BE2C (cell line): ENCODE measurements at places on chromosomes 6 and 20.

DNA sequence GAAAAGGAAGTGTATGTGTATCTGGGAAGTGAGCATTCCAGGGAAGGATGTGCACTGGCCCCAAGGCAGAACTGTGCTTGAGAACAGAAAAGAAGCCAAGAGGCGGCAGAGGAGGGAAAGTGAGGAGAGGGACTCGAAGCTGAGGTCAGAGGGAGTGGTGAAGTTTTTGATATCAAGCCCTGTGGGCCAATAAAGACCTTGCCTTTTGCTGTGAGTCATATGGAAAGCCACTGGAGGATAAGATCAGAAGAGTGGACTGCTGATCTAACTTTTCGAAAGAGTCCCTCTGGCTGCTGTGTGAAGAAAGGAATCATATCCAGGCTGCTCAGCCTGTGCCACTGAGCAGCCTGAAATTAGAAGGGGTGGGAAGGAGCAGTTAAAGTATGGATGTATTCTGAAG is 99.4 kb downstream of the EYA4 start:
- peak; percentile 69 for DNase-seq

- DNase-seq, result no peak
These were observed 15.5 kb upstream of the CST8 start for GRCh38 chr20:23475395-23475794.

- DNase-seq, result no peak
These were observed 543.3 kb upstream of the MAP3K7 start for GRCh38 chr6:91130126-91130525.

- DNase-seq, result no peak
These were observed 74.1 kb upstream of the SLC4A11 start for GRCh38 chr20:3312940-3313682.

- no peak for DNase-seq
These were observed 20.9 kb downstream of the IGF2R start for GRCh38 chr6:159989492-159990480.

DNA sequence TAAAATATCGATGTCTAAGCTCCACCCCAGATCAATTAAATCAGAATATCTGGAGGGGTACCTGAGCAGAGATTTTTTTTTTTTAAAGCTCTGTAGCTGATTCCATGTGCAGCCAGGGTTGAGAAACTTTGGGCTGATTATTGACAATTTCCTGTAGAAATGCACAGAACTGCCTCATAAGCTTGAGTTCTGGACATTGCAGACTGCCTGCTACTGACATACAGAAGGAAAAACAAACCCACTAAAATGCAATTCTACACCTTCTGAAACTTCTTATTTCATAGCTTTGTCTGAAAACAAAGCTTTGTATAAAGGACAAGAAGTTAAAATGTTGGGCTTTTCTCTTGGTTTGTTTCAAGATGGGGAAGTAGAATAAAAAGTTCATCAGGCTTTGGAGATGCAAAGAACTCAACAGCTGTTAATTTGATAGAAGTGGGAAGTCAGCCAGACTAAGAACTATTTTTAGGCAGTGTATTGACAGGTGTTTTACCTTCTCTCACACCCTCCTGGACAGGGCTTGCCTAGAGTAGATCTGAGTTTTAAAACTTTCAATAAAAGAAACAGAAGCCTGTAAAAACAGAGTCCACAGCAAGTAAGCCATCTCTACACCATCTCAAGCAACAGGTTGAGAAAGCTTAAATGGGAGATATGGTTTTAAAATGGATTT is 147.7 kb downstream of the KCNQ5 start:
- DNase-seq, result no peak

- no peak for DNase-seq
These were observed 726 bp upstream of the EMILIN3 start for GRCh38 chr20:41367393-41367695.

DNA sequence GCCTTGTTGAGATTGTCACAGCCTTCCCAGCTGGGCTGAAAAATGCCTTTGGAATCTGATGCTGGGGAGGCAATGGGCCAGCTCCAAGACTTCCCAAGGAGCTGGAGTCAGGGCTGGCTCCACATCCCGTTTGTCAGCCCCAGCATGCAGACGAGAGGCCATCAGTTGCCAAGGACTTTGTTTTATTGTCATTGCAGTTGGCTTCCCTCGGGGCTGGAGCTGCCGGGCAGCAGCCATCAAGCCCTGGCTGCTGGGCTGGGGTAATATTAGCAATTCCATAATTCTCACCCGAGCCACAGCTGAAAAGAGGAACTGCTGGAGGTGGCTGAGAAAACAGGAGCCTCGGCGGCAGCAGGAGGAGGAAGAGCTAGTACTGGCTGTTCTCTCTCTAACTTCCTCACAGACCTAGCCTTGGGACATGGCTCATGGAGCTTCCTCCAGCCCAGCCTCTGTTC is 182.5 kb downstream of the CDC5L start:
- DNase-seq, result no peak

DNA sequence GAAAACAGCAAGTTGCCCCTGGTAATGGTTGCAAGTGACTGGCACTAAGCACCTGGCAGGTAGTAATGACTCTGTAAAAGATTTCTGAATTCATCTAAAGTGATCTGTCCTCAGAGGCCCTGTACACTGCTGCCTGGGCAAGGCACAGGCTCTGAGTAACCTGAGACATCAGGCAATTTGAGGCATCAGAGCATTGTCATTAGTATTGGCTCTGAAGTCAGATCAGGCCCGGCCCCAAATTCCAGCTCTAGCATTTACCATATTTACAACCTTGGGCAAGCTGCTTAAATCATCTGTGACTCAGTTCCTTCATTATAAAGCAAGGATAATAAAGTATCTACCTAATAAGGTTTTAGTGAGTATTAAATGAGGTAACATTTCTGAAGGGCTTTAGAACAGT is 17.3 kb upstream of the TENT5A start:
- no peak for DNase-seq

DNA sequence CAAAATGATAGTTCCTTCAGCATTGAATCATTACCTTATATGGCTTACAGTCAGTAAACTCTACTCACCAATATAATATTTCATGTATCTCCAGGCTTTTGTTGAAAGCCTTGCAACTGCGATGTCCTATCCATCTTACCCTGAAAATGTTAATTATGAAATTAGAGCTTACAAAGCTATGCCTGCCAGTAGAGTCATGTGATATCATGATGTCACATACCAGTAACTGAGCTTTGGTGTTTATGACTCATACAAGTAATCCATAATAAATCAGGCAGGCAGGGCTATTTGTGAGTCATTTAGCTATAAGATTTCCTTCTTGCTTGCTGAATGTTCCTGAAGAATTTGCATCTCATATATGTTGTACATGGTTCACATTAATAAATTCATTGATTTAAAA is 44.9 kb upstream of the FAM83B start:
- no peak for DNase-seq

- no peak for DNase-seq
These were observed 288.8 kb upstream of the FERMT1 start for GRCh38 chr20:6411651-6412050.

GRCh38 chr6:151577257-151577656 is 83.4 kb downstream of the CCDC170 start:
- no peak for DNase-seq

- DNase-seq, result no peak
These were observed 37.9 kb upstream of the FUCA2 start for GRCh38 chr6:143549221-143549948.

GRCh38 chr6:145699462-145699861 is 35.9 kb downstream of the EPM2A start:
- no peak for DNase-seq

- DNase-seq, result no peak
These were observed 31.6 kb upstream of the LAMA4 start for GRCh38 chr6:112286010-112286409.

DNA sequence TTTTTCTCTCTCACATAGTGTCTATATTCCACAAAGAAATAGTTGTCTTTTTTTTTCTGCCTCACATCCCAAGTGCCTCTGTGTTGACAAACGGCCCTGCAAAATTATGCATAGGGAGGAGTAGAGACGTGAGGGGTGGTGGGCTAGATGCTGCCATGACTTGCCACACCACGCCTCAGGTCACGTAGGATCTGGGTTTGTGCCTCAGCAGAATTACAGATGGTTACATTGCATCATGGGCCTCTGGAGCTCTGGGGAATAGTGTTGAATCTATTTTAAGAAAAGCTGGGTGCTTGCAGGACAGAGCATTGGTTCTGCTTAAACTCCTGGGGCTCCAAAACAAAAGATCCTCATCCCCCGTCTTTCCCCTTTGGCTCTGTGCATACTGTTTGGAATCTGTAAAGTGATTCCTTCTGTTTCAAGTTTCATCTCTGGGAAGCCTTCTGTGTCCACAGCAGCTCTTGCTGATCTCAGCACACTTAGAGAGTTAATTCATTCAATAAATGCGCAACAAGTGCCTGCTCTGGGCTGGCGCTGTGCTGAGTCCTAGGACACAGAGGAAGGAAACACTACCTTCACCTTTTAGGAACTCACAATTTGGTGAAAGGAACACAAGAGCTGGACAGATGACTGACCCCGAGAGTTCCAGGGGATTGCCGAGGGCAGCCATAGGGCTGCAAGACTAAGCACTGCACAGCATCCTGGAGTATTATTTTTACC is 2.4 kb downstream of the FANCE start:
- DNase-seq, result no peak

- DNase-seq, result peak; percentile 28
These were observed 5.1 kb downstream of the HLA-DMA start for GRCh38 chr6:32947552-32948465.

GRCh38 chr20:22490287-22491193 is 93.8 kb downstream of the FOXA2 start:
- DNase-seq, result no peak

DNA sequence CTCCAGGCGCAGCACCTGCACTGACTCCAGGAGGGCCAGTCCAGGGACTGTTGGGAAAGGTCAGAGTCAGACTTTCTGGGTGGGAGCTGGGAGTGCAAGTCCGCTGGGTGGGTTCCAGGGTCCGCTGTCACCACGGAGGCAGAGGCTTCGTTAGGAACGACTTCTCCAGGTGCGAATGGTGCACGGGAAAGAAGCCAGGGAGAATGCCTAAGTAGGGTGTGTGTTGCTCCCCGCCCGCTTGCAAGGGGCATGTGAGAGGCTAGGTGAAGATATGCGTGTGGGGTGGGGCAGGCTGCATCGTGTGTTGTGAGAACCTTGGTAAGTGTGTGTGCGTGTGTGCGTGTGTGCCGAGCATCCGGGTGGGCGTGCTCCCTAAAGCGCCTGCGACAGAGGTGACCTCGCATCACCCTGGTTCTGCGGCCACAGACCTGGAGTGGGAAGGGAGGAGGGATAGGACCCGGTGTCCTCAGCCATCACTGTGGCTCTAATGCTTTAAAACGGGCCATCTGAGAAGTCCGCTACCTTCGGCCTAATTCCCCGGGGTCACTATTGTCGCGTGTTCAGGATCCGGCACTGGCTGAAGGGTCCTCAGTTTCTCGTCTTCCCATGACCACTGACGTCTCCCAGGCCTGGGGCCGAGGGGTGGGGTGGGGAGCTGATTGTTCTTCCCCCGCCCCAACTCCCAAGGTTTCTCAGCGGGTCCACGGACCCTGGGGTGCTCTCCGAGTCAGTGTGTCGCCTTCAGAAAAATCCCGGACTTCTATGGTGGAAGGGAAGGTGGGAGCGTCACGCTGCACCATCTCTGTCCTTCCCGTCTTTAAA is 6.1 kb downstream of the SLC32A1 start:
- no peak for DNase-seq

DNA sequence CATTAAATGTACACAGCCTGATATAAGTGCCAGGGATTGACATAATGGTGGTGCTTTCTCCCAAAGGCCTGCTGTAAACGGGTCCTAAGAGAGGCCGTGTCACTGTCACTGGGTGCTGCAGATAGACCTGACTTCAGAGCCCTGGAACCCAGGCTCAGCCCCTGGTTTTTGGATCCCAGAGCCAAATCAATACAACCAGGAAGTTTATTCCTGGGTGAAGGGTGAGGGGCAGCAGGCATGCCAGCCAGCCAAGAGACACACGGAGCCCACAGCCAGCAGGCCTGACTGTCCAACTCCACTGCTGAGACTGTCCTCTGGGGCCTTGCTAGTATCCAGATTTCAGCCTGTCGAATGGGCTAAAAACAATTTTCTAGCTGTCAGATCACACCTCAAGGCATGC is 12.8 kb upstream of the ARMC12 start:
- no peak for DNase-seq

GRCh38 chr6:43828711-43829110 is 58.7 kb downstream of the VEGFA start:
- no peak for DNase-seq

DNA sequence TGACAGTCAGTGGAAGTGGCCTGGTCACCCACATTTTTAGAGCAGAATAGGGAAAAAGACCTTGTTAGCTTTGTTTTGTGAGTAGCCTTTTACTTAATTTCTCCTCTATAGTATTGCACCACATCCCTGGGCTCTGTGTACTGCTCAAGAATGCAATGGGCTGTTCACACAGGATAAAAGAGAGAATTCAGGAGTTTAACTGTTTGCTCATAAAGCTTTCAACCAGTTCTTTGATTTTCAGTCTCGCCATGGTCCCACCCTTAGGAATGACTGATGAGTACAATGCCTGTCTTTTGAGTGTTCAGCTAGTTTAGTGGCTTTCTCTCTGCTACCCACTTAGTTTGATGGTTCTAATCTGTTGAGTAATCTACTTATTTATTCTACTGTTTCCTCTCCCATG is 129.7 kb downstream of the PLG start:
- DNase-seq, result no peak

GRCh38 chr20:53635221-53635620 is 41.6 kb upstream of the ZNF217 start:
- DNase-seq, result no peak

GRCh38 chr20:9330151-9330550 is 184.2 kb upstream of the LAMP5 start:
- DNase-seq, result no peak

GRCh38 chr6:44049163-44049988 is 77.9 kb downstream of the MRPL14 start:
- no peak for DNase-seq

GRCh38 chr6:155449450-155450239 is 6.0 kb downstream of the NOX3 start:
- DNase-seq, result peak; percentile 64

DNA sequence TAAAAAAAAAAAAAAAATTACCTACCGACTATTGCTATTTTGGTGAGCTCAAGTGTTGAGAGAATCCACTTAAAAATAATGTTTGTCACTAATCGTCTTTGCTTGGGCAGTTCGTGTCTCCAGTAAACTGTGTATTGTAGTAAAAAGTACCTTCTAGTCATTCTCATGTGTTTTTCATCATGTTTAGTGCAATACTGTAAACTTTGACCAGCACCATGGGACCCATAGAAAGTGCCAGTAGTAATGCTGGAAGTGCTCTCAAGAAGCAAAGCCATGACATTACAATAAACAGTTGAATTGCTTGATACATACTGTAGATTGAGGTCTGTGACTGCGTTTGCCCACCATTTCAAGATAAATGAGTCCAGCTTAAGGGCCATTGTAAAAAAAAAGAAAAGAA is 395.2 kb downstream of the BCKDHB start:
- no peak for DNase-seq

- no peak for DNase-seq
These were observed 150.0 kb upstream of the HDDC2 start for GRCh38 chr6:125451750-125452149.

- DNase-seq, result no peak
These were observed 265.2 kb downstream of the BMP7 start for GRCh38 chr20:57001126-57001767.

GRCh38 chr6:49966823-49967222 is 2.6 kb downstream of the DEFB113 start:
- DNase-seq, result no peak

- DNase-seq, result no peak
These were observed 63.6 kb upstream of the GATA5 start for GRCh38 chr20:62539198-62540045.

GRCh38 chr6:132932588-132932987 is 118.2 kb downstream of the RPS12 start:
- no peak for DNase-seq
